ENCODE measurements at places on chromosomes 2 and 18.

GRCh38 chr18:11986061-11986460 lies 4.8 kb downstream of the IMPA2 start:
- no peak for DNase-seq

GRCh38 chr2:36967236-36967876 lies 1.0 kb upstream of the STRN start:
- DNase-seq: no peak

GRCh38 chr2:197838579-197838978 lies 34.2 kb downstream of the PLCL1 start:
- DNase-seq: no peak

DNA sequence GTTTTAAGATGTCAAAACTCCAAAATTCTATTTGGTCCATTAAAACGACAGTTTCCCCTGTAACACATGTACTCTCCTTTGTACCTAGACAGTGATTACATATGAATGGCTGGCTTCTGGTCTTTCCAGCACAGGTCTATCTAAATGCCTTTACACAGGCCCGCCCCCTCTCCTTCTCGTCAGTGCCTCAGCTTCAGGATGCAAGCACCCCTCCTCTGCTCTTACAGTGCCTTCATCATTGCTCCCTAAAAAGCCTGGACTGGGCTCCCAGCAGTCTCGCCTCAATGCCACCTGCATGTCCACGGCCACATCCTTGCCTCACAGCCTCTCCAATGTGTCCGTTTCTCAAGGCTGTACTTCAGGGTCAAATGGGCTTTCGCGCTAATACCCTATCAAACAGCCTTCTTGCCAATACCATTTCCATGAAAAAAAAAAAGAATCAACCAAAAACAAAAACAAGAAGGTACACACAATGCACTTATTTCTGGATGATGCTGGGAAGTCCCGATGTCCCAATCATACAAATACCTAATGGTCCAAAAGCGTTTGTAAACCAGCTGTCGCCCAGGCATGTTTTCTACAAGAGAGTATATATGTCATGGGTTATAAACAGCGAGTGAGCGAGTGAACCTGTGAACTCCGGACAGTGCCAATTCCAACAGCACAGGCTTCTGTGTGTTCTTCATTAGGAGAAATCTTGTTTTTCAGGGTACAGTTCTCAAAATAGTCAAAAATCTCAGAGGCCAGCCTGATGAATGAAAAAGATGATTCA lies 77.2 kb downstream of the EIPR1 start:
- no peak for DNase-seq

DNA sequence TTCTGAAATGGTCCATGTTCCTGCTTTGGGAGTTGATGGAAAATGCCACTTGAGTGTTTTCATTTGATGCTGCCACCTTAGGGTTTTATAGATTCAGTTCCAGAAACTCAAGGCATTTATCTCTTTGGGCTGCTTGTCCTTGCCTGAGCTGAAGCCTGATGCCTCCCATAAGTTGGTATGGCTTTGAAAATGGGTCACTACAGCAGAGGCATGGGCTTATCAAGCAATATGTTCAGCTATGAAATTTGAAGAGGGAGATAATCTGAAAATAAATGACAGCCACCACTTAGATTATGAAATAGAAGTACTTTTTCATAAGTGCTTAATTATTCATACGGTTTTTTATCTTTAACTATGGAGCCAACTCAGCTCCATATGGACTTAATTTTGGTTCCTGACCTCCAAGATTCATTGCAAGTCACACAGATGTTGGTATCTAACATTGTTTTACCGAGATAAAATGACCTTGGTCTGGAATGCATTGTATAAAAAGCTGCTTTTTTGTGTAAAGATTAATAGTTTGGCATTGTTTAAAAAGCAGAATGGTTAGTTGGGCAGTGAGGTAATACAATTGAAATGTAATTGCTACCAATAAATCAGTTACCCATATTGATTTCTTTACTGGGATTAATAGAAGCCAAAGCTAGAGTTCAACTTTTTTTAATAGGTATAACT lies 4.5 kb downstream of the SLC14A1 start:
- no peak for DNase-seq

DNA sequence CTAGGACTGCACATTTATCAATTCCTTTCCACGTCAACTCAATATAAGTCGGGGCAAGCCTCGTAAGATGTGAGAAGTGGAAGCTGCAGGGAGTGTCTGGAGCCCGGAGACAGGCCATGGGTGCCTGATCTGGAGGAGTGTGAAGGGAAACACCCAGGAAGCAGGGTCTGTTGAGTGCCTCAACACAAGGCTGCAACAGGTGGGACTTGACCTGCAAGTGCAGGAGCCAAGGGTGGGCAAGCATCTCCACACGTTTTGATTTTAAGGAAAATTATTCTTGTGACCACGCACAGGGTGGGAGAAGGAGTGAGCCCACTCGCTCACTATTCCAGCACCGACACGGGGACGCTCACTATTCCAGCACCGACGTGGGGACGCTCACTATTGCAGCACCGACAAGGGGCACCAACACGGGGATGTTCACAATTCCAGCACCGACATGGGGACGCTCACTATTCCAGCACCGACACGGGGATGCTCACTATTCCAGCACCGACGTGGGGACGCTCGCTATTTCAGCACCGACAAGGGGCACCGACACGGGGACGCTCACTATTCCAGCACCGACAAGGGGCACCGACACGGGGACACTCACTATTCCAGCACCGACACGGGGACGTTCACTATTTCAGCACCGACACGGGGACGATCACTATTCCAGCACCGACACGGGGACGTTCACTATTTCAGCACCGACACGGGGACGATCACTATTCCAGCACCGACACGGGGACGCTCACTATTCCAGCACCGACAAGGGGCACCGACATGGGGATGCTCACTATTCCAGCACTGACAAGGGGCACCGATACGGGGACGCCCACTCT lies 197.3 kb downstream of the EIPR1 start:
- no peak for DNase-seq

- no peak for DNase-seq
These were observed 30.2 kb upstream of the ALK start for GRCh38 chr2:29951576-29951975.

DNA sequence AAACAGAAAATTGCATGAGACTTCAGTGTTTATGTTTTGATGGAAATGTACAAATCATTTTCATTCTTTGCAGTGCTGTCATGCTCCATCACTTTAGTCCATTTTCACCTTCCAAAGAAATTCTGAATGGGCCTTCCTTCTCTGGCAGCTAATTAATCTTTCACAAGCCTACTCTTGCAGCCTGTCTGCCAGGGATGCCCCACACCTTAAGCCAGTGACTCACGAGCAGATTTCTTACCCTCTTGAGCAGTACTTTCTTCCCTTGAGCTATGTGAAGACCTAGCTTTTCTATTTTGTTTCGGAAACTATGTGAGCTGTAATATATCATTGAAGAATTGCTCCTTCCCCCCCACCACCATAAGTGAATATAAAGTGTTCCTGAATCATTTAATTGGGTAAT lies 404.3 kb upstream of the VWC2L start:
- no peak for DNase-seq

DNA sequence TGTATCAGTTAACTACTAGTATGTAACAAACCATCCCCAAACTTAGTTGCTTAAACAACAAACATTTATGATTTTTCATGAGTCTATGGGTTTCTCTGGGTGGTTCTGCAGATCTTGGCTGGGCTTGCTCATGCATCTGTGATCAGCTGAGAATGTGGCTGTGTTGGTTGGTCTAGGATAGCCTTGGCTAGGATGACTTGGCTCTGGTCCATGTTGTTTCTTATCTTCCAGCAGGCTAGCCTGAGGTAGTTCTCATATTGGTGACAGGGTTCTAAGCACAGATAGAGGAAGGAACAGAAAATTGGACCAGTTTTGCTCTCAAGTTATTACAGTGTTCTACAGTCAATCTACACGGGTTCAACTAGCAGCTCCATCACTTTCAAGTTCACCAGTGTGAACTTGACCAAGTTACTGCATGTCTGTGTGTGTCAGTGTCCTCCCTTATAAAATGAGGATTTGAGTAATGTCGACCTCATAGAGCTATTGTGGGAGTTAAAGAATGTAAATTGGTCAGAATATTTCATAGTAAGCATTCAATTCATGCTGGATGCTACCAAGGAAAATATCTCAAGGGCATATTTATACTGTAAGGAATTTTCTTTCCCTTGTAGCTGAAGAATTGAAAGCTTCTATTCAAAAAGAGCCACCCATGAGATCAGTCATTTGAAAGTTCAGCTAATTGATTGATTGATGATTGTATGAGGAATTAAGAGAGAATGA lies 65.3 kb downstream of the MYO3B start:
- no peak for DNase-seq

- DNase-seq: no peak
These were observed 64.9 kb downstream of the ZCCHC2 start for GRCh38 chr18:62587689-62588088.

DNA sequence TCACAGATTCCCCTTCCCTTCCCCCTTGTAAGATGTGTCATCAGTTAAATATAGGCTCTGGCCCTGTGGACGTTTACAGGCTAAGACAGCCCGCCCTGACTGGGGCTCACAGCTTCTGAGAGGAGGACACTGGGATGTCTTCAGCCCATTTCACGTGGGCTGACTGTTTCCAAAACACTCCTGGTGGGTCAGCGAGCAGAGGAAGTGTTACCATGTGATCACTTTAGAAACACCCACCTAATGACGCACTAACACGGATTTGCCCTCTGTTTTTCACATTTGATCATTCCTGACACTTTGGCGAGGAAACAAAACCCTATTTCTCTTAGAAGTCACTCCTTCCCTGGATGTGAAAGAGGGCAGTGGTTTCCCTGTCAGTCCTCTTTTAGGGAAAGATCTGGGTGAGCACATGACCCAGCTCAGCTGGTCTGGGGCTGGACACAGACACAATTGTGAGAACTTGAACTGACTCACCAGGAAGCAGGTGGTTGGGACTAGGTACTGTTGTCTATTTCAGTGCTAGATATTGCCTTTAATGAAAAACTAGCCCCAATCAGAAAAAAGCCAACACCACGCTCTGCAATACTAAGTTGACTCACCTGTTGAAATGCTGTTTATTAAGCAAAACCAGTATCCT lies 38.8 kb downstream of the BMP10 start:
- peak; percentile 38 for DNase-seq

DNA sequence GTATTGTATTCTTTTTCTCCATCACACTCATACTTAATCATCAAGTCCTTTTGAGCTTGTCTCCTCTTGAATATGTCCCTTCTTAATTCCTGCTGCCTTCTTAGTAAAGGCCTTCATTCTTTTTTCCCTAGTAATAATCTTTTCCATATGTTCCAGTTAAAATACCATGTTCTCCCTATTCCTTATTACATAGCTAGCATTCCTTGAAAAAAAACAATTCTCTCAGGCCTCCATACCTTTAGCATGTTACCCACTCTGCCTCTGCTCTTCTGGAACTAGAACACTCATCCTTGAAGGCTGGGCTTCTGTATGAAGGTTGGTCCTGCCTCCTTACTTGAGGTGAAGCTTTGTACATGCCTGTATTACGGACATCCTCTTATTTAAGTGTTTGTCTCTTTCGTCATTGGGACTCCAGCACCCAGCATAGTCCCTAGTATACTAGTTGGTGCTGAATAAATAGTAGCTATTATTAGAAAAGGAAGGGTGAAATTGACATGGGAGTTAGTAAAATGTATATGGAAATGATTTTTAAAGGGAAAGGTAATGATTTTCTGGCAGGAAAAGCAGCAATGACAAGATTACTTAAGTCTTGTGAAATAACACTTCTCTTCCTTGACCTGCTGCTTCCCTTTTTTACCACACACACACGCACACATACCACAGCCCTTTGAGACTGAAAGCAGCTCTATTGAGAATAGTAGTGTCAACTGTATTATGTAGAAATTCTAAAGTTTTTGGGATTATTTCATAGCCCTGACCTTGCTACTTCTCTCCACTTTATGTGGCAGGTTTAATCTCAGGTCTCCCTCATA lies 45.6 kb downstream of the REL start:
- no peak for DNase-seq

- no peak for DNase-seq
These were observed 54.0 kb downstream of the GATA6 start for GRCh38 chr18:22223254-22223964.

- no peak for DNase-seq
These were observed 51.0 kb upstream of the ACTR3 start for GRCh38 chr2:113838744-113839444.
